ENCODE measurements at places on chromosomes 3 and 15.

- DNase-seq = no peak
These were observed 225.2 kb upstream of the TPRG1 start for GRCh38 chr3:188946351-188947240.

DNA sequence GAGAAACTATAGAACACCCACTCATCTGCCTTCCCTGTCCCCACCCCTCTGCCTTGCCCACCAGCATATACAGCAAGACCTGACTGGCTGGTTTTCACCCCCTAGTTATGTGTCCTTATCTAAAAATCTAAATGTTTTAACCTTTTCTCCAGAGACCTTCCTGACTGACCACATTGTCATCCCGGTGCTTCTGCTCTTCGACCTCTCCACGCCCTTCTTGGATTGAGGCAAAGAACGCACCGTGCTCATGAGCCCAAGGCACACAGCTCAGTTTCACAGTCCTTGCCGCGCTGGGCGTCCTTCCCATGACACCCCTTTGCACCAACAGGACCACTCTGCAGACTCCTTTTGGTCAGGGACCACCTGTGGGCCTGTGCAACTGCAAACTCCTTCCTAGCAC is 62.7 kb downstream of the B3GNT5 start:
- DNase-seq = no peak

- DNase-seq = no peak
These were observed 42.1 kb downstream of the VGLL4 start for GRCh38 chr3:11601446-11602238.

DNA sequence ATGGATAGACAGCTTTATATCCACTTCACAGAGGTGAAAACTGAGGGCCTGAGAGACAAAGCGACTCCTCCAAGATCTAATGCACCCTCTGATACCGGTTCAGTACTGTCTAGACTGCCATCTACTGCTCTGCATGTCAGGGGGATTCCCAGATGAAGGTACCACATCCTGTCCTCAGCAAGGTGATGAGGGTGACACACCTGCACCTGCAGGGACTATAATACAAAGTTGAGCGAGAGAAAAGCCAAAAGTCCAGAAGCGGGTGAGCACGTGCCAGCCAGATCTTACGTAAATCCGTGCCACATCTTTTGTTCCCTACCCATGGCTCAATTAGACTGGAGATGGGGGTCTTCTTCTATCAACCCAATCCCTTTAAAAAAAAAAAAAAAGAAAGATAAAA is 32.4 kb upstream of the HES1 start:
- DNase-seq = no peak

DNA sequence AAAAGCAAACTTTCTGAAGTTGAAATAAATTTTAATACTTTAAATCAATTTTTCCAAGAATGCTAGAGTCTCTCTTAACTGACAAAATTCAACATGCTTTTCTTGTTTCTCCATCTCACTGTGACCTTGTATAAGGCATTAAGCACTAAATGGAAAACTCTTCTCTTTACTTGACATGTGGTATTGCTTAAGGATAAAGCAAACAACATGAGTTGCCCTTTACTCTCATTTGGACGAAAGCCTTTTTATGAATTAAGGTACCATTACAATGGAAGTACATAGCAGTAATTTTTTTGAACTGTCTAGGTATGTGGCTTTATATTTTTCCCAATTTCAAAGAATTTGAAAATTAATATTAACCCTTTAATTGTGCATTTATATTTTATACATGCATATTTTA is 1.4 kb downstream of the STRIT1 start:
- DNase-seq = no peak

DNA sequence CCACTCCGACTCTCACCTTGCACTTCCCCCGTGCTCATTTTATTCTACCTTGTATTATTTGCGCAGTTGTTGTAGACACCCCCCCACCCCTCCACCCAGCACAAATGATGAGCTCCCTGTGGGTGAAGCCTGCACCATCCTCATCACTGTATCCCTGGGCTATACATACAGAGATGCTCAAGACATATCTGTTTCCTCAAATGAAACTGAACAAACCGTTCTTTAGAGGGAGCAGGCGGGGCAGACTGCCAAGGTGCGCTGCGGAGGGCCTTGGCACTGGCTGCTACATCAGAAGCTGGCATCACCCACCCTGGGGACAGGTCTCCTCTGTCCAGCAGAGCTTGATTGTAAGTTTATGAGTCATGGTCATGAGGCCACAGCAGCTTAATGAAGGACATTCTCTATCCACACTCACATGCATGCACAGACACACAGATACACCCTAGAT is 29.0 kb downstream of the ADCY5 start:
- DNase-seq = no peak

- DNase-seq = no peak
These were observed 109.3 kb upstream of the FAN1 start for GRCh38 chr15:30794388-30794787.

DNA sequence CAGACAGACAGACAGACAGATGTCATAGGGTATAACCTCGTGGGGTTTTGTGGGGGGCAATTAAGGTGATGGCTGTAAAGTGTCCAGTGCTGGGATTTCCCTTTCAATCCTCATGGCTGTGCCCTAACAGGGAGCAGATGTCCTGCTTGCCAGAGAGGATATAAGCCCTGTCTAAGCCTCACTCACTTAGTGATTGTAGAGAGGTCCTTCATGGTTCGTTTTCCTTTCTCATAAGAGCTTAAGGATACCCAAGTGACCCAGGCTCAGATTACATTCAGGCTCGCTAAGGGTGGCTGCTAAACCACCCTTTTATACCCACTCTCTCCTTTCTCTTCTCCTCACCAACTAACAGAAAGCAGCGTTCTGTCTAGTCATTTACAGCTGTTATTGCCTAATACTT is 19.2 kb downstream of the LYSMD2 start:
- no peak for DNase-seq

DNA sequence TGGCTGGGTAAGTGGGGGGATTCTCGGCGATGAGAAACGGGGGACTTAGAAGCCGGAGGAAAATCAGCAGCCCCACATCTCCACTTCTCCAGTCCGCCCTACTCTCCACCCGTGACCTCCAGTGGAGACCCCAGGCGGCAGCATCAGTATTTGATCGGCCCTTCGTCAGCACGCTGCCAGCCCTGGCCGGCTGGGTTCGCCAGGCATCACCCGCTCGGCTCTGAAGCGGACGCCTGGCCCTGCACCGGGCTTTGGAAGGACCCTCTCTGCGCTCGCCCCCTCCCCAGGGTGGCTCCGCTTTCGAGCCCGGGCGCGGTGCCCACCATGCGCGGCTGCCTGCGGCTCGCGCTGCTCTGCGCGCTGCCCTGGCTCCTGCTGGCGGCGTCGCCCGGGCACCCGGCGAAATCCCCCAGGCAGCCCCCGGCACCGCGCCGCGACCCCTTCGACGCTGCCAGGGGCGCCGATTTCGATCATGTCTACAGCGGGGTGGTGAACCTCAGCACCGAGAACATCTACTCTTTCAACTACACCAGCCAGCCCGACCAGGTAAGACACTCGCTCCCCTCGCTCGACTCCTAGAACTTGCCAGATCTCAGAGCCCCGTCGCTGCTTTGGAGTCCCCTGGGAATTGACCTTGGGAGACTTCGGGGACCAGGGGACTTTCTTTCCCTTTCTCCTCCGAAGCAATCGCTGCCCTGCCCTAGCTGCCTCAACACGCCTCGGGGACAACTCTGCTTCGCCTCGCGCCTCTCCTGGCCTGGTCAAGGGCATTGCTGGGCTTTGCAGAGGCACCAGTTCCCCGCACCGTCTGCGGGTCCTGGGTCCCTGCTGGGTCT is 561 bp downstream of the SIDT1 start:
- DNase-seq = no peak

- no peak for DNase-seq
These were observed 77.3 kb upstream of the PHLDB2 start for GRCh38 chr3:111781561-111782446.

DNA sequence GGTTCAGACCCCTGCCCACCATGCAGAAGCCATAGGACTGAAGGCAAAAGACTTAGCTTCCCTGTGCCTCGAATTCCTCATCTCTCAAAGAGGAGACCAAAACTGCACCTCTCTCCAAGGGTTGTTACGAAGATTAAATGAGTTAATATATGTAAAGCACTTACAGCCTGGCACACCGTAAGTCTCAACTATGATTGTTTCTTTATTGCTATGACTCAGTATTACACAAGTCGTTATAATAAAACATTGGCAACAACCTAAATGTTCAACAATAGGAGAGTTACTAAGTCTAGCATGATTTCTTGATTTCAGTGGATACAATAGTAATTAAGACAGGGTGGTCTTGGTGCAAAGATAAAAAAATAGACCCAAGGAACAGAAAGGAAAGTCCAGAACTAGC is 19.6 kb upstream of the FGD5 start:
- no peak for DNase-seq

DNA sequence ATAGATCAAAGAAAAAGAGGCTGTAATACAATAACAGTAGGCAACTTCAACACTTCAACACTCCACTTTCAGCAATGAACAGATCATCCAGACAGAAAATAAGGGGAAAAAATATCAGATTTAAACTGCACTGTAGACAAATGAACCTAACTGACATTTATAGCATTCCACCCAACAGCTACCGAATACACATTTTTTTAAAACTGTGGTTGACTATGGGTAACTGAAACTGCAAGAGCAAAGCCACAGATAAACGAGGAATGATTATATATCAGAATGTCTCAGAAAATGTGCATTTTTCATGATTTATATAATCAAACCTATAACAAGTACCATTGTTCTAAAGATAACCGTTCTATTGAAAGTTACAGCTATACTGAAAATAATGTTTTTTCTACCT is 514.9 kb upstream of the DPPA4 start:
- no peak for DNase-seq

GRCh38 chr3:150721285-150722130 is 17.8 kb upstream of the ERICH6 start:
- DNase-seq = no peak

DNA sequence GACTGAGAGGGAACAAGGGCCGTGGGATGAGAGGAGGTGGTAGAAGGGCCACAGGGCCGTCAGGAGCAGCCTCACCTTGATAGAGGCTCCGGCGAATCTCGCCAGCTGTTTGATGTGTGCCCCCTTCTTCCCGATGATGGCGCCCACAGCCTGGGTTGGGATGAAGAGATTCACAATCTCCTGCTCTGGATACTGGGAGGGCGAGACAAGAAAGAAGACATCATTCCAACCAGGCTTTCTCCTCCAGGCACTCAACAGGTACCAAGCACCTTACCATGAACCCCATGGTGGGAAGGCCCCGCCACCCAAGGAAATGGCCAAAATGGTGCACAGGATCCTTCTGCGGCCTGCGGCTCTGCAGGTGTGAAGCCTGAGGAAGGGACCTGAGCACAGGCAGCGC is 71.1 kb downstream of the SENP2 start:
- DNase-seq = no peak

DNA sequence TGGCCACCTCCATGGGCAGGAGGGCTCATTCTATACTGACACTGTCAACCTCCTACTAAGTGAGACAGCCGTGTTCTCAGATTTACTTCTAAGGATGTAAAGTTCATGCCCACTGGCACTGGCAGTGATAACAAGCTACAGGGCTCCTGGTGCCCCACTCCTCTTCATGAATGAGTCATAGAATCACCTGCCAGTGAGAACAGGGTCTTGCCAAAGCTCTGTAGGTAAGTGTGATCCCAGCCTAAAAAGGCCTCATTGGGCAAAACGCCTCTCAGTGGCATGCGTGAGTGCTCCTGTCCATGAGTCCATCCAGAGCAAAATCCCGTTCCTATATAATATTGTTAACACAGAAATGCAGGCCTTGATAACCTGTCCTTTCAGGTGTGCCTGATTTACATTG is 17.4 kb downstream of the PXYLP1 start:
- DNase-seq = no peak

- DNase-seq = no peak
These were observed 10.9 kb upstream of the CHAC1 start for GRCh38 chr15:40942337-40942854.

DNA sequence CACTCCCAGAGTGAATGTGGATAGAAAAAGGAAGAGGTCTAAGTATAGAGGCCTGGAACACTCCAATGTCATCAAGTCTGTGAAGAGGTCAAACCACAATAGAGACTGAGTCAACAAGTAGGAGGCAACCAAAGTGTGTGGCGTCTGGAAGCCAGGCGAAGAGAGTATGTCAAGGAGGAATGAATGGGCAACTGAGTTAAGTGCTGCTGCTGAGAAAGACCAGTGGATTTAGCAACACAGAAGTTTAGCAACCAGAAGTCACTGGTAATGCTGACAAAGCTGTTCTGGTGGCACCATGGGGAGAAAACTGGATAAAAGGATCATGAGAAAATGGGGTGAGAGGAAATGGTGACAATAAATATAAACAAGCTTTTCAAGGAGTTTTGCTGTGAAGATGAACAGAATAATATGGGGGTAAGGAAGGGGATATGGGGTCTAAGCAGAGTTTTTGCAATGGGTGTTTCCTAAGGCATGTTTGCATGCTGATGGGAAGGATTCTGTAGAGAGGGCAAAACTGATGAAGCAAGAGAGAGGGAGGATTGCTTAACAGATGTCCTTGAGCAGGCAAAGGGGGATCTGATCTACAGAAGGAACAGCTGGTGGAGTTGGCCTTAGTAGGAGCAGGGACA is 38.4 kb downstream of the PCOLCE2 start:
- DNase-seq = no peak

DNA sequence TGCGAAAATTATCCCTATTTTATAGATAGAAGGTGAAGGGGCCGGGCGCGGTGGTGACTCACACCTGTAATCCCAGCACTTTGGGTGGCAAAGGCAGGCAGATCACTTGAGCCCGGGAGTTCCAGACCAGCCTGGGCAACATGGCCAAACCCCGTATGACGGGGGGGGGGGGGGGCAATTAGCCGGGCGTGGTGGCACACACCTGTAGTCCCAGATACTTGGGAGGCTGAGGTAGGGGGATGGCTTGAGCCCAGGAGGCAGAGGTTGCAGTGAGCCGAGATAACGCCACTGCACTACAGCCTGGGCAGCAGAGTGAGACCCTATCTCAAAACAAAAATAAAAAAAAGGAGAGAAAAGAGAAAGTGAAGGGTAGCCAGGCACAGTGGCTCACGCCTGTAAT is 1.4 kb downstream of the AAGAB start:
- no peak for DNase-seq

GRCh38 chr3:127940116-127940515 is 25.1 kb downstream of the KBTBD12 start:
- no peak for DNase-seq

DNA sequence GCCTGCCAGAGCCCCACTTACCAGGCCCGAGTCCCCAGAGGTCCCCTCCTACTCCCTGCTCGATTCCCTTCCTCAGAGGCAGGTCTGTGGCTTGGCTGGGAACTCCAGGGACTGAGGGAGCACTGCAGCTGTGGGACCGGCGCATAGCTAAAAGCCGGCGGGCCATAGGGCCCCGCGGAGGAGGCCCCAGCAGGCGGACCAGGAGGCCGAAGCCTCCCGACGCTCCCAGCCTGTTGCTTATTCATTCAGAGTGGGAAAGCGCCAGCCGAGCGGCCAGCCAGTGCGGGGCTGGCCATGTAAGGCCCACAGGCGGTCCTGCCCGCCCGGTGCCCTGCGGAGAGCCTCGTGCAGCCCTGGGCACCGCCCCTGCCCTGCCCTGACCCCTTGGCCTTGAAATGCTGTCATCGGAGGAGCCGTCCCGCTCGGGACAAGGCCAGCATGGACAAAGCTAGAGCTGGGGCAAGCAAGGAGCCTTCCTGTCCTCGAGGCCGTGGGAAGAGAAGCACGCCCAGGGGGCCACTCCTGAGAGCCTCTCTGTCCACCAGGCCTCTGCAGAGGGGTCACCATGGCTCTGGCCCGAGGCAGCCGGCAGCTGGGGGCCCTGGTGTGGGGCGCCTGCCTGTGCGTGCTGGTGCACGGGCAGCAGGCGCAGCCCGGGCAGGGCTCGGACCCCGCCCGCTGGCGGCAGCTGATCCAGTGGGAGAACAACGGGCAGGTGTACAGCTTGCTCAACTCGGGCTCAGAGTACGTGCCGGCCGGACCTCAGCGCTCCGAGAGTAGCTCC is at the start of gene LOXL1:
TSS of gene LOXL1 (plus strand) at position 244 of the 784 bp plus-strand sequence. CDS start at position 566, 322 bp downstream.
- no peak for DNase-seq

GRCh38 chr3:50068134-50068533 is 20.6 kb upstream of the RBM5 start:
- no peak for DNase-seq
